Neural progenitor cell (in vitro differentiated cells): ENCODE measurements at places on chromosomes 12 and 14.
A peak's percentile ranks its signal among the peaks of the same experiment; 100 is the strongest.

DNA sequence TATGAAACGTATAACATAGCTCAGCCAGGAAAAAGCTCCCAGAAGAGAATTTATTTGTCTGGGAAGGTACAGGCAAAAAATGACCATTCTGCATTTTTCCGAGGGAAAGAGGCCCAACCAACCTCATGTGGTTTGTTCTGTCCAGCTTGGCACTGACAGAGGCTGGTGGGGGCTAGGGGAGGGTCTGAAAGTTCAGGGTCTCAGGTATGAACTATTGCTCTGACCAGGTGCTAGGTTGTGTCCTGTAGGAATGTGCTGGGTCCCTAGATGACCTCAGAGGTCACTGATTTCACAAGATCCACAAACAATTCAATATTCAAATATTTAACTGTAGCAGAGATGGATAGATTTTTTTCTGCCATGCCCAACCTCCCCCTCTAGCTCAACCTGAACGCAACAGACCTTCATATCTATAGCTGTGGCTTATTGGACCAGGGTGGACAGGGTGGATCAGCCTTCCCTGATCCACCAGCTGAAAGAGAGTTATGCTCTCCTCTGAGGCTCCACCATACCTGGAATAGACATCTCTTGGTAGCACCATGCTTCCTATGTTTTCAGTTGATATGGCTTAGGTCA, 32.9 kb upstream of the IFT81 start:
- no peak for DNase-seq

GRCh38 chr12:6065131-6065862, 59.2 kb downstream of the VWF start:
- DNase-seq = no peak

GRCh38 chr12:105538880-105539279, 208.4 kb downstream of the C12orf75 start:
- DNase-seq = no peak

DNA sequence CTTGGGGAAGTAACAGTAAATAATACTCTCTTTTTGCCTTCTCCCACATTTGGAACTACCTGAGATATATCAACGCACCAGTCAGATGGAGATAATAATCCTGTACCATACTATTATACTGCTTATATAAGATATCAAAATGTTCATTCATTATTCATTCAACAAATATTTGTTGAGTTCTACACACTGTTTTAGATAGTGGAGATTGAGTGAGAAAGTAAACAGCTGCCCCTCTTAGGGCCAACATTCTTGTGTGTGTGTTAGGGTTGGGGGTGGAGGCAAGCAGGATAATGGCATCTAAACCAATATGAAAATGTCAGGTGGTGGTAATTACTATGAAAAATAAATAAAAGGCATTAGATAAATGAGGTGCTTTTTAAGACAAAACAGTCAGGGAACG, 14.0 kb downstream of the MIS18BP1 start:
- DNase-seq = no peak

GRCh38 chr14:45728434-45729225, 475.6 kb upstream of the MIS18BP1 start:
- DNase-seq = no peak

DNA sequence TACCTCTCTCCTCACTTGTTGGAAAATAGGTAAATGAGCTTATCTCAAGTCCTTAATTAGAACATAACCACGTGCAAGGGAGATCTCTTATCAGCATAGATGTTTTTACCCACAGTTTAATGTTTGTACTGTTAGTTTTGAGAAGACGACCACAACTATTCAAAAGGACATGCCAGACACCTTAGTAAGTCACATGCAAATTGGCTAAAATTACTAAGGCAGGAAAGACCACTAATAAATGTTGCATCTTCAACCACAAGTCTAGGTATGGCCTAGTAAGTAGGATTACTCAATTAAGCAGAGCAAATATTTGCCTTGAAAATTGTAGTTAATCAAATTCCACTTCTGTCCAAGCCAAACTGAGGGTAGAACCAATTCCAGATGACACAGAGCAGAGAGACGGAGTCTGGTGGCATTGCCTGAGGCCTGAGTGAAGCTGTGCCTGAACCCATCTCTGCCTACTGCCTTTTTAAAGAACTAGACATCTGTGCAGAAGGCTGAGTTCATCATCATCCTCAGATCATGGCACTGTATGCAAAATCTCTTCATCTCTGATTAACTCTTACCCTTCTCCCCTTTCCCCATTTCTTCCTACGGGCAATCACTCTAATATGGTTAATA, 29.7 kb upstream of the CHST11 start:
- DNase-seq = no peak

- DNase-seq = no peak
Observed at GRCh38 chr12:56778756-56779155, 15.6 kb downstream of the HSD17B6 start.

DNA sequence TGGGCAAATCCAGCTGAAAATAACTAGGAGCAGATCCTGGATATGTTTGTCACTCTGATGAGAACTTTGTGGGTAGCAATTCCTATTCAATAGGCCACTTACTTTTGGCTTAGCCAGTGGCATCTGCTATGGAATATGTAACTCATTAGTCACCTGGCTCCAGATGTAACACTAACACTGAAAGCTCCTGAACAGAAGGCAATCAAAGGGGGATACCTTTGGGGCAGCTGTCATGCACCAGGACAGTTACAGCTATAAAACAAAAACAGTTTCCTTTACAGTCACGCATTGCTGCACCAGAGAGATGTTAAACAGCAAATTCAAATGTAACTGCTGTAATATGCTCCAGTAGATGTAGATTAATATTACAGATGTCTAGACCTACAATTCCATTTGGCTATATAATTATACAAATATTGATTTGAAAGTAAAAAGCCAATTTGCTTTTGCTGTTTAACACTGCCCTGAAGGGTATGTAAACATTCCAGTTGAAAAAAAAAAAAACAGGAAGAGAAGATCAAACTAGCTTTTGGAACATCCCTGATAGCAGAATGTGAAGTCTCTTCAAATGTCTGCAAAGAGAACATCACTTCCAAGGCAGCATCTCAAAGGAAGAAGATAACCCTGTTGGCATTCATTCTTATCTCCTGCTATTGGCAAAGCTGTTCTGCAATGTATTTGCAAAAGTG, 18.4 kb downstream of the RACGAP1 start:
- DNase-seq = no peak

DNA sequence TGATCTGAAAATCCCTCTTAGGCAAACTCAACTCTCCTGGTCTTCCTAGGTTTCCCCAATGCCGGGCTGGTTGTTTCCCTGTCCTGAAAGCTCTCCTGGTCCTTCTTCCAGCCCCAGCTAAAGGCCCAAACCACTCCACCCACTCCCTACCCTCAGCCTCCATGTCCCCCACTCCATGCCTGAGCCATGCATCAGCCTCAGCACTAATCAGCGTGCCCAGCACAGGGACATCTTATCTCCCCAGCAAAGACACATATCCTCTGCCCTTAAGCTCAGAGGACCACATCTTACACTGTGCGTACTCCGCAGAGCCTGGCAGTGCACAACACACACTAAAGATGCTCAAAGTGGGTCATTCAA, 25.9 kb downstream of the ACTN1 start:
- DNase-seq = no peak

DNA sequence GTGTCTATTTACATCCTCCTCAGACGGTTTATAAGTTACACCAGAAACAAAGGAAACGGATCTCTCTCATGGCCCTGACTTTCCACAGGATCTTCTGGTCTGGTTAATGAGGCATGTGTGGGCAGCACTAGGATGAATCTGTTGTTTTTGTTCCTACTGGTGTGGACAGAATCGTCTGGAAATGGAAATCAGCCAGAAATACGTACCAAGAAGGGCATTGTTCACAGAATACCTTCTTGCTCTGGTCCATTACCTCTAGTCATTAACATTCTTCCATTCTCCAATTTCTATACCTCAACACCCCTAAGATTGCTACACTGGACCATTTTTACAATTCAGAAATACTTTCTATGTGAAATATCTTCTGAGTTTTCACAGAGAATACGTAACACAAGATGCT, 86.0 kb downstream of the TPH2 start:
- no peak for DNase-seq

- DNase-seq = peak; percentile 4
Observed at GRCh38 chr14:23252420-23253333, 14.9 kb downstream of the RNF212B start.

- no peak for DNase-seq
Observed at GRCh38 chr12:79686171-79686570, 4.6 kb downstream of the PAWR start.

- DNase-seq = no peak
Observed at GRCh38 chr12:123387508-123388176, 3.7 kb downstream of the KMT5A start.

GRCh38 chr14:34113991-34114390, 163.1 kb upstream of the EGLN3 start:
- DNase-seq = no peak

DNA sequence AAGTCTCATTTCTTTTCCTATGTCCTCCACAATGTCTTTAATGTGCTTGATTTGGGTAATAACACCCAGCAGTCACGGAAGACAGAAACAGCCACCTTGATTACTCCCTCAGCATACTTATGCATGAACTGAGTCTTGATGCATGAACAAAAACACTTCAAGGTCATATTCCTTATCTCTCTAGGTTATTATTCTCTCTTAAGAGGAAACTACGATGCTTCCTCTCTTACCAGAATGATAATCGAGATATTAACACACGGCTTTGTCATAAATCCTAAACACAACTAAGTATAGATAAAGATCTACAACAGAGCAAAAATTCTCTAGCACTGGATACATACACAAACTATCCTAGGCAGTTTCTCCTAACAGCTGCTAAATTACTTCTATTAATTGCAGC, 583.5 kb upstream of the ATP2B1 start:
- DNase-seq = no peak

DNA sequence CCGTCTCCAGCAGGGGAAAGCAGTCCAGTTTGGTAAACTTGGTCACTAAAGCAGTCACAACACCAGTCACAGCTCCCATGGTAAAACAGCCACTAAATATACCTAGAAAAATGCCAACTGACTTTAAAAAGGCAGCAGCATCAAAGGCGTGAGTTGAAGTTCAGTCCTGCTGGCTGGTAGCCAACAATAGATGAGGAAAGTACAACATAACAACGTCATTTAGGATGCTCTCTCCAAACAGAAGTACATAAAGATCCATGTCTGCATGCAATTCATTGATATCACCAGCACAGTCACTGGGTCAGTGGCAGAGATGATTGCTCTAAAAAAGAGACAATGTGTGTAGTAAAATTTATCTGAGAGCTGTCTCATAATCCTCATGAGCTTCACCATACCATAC, 59.3 kb upstream of the TMPO start:
- DNase-seq = no peak

DNA sequence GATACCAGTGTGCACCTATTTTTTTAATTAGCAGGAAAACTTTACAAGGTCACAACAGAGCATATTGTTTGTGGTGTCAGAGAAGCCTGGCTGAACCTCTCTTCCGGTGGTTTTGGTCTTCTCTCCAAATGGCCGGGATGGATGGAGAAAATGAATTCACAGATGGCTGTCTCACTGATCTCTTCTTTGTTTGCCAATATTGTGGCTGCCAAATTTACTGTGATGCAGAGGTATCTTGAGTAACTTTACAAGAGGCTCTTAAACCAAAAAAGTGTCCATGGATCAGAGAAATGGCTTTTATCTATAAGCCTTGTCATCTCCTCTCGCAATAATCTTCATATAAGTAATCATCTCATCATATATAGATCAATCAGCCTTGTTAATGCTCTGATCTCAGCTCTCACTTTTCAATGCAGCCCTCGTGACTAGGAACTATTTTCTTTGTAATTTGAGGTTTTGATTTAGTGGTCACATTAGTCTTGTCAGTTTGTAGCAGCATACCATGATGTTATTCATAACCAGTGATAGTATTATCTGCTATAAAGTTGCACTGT, 308.1 kb downstream of the EGLN3 start:
- DNase-seq = peak; percentile 25

GRCh38 chr14:75568791-75569190, 9.6 kb upstream of the FLVCR2 start:
- no peak for DNase-seq

DNA sequence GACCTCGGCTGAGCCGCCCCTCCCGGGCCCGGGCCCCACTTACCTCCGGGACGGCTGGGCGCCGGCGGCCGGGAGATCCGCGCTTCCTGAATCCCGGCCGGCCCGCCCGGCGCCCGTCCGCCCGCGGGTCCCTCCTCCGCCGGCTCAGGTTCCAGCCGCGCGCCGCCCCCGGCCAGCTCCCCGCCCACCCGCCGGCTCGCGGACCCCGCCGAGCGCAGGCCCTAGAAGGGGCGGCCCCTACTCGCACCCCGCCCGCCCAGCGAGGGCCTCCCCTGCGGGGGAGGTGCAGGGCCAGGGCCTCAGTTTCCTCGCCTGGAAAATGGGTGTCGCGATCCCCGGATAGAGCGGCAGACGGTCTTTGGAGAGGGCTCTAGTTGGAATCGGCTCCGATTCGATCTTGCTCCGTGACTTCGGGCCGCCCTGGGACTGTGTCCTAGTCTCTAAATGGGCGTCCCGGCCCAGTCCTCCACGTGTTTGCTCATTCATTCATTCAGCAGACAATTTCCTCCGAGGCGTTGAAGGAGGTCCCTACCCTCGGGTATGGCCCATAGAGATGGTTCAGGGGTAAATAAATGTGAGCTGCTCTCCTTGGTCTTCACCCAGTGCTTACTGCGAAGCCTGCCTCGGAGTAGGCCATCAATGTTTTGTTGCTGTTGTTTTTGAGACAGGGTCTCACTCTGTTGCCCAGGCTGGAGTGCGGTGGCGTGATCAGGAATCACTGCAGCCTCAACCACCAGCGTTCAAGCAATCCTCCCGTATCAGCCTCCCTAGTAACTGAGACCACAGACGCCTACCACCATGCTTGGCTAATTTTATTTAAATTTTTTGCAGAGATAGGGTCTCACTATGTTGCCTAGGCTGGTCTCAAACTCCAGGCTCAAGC, at the start of gene TRPV4:
Gene TRPV4 (minus strand): TSS at position 92 of the 883 bp plus-strand sequence. CDS start 18,602 bp downstream, outside the sequence.
- peak; percentile 82 for DNase-seq
